Right hindlimb (tissue), 1 donor: ENCODE measurements at places on chromosomes 12 and 14.

DNA sequence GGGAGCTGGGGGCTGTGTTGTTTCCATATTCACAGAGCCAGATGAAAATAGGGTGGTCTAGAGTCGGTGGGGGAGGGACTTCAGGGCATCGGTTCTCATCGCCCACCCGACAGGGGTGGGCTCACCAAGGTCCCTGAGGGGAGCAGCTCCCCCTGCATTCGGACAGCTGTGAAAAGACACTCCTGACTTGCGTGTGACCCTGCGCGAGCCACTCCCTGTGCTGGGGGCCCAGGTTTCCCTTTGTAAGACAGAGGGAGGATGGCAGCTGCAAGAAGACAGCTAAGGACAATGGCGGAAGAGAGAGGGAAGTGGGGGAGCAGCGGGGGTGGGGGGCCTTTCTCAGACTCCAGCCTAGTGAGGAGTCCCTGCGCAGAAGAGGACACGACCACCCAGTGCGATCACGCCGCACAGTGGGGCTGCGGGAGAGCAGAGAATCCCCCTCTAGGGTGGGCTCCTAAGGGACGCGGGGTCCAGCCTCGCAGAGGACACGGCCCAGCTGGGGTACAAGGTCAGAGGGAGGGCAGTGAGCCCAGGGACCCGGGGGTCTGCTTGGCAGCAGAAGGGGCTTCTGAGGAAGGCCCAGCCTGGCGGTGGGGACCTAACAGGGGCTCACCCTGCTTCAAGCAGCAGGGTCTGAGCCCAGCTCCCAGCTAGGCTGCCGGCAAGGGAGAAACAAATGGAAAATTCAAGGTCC, 326.9 kb upstream of the DIO3 start:
- peak; percentile 49 for DNase-seq

- no peak for DNase-seq
These were observed 55.0 kb upstream of the PSMC1 start for GRCh38 chr14:90201344-90201743.

DNA sequence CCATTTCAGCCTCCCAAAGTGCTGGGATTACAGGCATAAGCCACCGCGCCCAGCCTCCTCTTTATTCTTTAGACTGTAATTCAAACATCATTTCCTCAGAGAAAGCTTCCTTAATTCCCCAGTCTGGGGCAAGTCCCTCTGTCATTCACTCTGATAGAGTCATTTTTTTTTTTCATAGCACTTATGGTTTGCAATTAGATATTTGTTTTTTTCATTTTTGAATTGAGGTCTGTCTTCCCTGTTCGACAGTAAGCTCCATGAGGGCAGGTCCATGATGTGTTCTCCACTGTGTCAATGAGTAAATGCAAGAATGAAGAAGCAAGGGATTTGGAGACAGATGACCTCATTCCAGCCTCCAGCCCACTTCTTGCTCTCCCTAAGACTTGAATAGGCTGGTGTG, 12.1 kb downstream of the ASIC1 start:
- no peak for DNase-seq

DNA sequence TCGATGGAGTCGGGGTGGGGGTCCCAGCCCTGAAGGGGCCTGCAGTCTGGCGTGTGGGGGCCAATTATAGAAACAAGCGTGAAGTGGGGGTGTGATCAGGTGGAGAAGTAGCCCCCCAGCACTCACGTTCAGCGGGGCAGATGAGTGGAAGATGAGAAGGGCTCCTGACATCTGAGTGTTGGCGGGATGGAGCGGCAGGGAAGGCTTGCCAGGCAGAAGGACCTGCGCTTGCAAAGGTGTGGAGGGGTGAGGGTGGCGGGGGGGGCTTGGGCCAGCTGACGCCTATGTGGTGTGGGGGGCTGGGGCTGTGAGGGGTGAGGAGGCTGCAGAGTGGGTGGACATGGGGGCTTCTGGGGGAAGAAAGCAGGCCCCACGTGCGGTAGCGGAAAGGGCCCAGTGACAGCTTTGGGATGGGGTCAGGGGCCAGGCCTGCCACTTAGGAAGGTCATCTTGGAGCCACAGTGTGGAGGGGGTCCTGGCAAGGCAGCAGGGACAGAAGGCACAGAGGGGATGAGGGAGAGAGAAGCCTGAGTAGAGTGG, 22.2 kb upstream of the BEGAIN start:
- DNase-seq: peak; percentile 5

DNA sequence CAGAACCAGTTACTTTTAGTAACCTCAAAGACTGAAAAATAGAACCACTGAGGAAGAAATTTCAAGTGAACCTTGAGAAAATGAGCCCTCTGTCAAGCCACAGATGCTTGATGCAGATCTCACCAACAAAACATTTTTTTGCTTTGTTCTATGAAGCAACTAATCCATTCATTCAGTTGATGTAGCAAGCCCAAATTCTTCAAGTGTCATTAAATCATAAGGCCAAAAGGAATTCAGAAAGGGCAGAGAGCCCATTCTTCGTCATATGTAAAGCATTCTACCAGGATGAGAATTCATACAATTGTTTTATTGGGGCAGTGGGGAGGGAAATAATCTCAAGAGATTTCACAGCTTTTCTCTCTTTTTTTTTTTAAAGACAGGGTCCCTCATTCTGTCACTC, 218.0 kb upstream of the RGS6 start:
- DNase-seq: no peak

GRCh38 chr14:76169776-76170175, 18.1 kb downstream of the GPATCH2L start:
- no peak for DNase-seq

- DNase-seq: peak; percentile 15
These were observed 18.1 kb downstream of the ZBTB39 start for GRCh38 chr12:56988207-56988739.

GRCh38 chr14:67418401-67419191, 6.6 kb upstream of the PLEK2 start:
- DNase-seq: no peak

DNA sequence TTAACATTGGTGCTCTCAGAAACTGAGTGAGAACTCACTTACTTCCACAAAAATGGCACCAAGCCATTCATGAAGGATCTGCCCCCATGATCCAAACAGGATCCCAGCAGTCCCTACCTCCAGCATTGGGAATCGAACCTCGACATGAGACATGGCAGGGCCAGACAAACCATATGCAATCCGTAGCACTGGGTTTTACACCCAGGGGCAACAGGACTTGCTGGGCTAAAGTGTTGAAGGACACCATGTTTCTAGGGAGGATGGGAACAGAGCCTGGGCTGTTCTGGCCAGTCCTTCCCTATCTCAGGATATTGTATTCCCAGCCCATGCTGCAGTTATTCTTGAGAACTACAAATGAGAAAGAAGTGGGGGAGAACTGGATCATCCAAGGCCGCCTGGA, 36.6 kb downstream of the SERPINA3 start:
- DNase-seq: no peak

DNA sequence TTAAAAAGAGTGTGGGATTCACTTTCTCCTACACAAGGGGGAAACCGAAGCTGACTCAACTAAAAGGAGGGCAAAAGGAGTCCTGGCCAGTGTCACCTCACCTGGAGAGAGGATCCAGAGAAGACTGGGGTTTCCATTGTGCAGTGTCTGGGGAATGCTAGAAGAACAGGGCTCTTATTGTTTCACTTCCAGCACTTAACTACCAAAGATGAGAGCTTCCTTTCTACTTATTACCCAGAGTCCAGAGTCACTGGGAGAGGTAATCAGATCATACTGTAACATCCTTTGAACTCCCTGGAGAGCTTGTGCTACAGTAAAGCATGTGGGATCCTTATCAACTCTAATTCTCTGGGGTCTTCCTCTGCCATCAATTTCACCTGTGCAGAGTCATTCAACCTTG, 148.4 kb upstream of the BCL2L14 start:
- no peak for DNase-seq
